Mesenteric fat pad (tissue), 1 donor: ENCODE measurements at places on chromosomes 2 and 18. TPM values are rescaled to one million over a fixed set of nuclear protein-coding genes. Genes with fewer than 3 reads are reported as not detected.
A peak's percentile ranks its signal among the peaks of the same experiment; 100 is the strongest.

CAPN14 gene
- total RNA-seq = 0.10 TPM

FRZB gene
- total RNA-seq = 5.5 TPM

ZAP70 gene
- total RNA-seq = 1.3 TPM

CDCA7 gene
- total RNA-seq = 0.22 TPM

CD8B2 gene
- total RNA-seq = not detected

PSD4 gene
- 13.2 TPM for total RNA-seq

FBXO48 gene
- total RNA-seq = 1.5 TPM

XDH gene
- total RNA-seq = 0.26 TPM

NEURL3 gene
- total RNA-seq = not detected

- no peak for DNase-seq
Measured at GRCh38 chr18:5603153-5603552, 59.4 kb upstream of the EPB41L3 start.

DNA sequence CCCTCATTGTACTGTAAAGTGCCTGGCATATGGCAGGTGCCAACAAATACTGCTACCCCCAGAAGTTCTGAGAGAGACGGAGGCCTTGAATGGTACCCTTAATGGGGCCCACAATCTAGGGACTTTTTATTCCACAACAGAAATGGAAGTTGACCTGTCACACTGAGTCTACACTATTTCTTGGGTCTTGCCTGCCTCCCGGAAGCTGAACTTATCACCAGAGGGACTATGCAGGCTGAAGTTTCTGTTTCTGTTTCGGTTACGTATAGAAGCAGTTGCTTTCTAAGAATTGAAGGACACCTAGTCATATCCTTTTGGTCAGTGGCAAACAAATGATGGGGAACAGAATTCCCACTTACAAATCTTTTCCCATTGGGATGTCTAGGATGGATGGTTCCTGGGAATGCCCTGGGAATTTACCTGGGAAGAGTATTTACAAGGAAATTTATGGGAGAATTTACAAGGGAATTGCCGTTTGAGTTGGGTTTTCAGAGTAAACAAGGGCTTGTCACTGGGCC, 74.2 kb downstream of the HS1BP3 start:
- no peak for DNase-seq

GRCh38 chr2:60528281-60529020, 25.0 kb downstream of the BCL11A start:
- no peak for DNase-seq

GRCh38 chr18:71304856-71305255, 1016.0 kb downstream of the SOCS6 start:
- no peak for DNase-seq

GRCh38 chr18:49019446-49020045, 68.8 kb upstream of the SMAD7 start:
- DNase-seq = peak; percentile 86

DNA sequence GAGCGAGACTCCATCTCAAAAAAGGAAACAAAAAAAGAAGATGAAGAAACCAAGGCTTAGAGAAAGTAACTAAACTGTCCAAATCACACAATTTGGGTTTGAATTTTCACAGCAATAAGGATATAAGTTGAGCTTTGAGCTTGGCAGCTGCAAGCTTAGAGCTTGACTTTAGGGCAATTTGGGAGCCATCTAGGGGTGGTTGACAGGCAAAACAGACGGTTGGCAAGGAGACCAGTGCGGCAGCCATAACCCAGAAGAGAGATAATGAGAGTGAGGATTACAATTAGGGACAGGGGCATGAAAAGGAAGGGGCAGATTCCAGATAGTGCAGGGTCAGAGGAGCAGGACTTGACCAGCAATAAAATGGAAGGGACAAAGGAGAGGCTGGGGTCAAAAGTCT, 382.2 kb upstream of the HNRNPA3 start:
- no peak for DNase-seq

DNA sequence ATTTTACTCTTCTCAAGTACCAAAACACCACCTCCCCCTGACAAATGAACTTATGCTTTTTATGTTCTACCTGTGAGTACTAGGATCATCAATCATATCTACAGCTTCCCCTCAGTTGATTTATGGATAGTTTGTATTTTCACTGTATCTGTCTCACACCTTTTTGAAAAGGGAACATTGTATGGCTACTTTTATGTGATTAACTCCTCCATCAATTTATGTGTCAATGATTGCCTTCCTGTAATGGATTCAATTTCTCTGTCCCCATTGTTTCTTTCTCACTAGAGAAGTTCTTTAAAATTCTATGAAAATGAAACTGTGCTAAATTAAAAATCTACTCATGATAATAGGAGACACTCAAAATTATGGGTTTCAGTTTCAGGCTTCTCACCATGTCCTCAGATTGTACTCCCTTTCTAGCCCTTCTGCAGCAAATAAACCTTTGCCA, 935.0 kb downstream of the TRIB2 start:
- DNase-seq = no peak

DNA sequence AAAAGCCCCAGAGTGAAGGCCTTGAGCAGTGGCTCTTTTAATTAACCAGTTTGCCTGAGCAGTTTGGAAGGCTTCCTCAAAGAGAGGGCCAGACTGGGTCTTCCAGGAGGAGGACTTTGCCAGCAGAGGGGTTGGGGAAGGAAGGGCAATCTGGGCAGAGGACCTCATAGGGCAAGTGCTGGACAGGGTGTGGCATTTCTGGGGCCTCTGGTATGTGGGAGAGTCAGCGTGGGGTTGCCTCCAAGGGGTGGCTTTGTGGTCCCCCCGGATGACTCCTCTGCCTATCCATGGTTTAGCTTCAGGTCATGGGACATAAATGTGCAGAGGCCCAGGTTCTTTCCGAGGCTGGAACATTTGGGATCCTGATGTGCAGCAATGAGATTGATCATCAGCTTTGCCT, 12.6 kb downstream of the GLI2 start:
- no peak for DNase-seq
